Stromal cell of bone marrow (primary cell): ENCODE measurements at places on chromosomes 2 and 18.

DNA sequence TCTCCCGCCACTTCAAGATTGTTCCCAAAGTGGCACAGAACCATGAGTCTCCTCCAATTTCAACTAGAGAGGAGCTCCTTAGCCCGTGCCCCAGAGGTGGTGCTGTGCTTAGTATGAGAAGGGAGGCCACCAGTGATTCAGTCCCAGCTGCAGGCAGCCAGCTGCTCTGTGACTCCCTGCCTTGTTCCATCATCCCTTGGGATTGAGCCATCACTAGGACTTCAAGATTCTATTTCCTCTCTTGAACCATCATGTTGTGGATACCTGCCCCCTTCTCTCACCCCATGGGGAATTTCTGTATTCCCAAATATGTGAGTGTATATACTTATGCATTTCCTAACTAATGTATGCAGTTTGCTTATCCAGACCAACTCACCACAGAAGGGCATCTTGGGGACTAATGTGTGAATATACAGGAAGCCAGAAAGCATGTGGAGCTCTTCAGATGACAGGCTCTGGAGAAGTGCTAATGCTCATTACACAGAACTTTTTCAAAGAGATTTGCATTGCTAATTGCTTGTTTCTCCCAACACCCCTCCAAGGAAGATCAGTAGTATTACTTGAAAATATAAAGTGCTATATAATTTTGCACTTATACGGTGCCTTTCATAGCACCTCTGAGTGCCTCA, 111.0 kb upstream of the MAP3K20 start:
- DNase-seq, result no peak

DNA sequence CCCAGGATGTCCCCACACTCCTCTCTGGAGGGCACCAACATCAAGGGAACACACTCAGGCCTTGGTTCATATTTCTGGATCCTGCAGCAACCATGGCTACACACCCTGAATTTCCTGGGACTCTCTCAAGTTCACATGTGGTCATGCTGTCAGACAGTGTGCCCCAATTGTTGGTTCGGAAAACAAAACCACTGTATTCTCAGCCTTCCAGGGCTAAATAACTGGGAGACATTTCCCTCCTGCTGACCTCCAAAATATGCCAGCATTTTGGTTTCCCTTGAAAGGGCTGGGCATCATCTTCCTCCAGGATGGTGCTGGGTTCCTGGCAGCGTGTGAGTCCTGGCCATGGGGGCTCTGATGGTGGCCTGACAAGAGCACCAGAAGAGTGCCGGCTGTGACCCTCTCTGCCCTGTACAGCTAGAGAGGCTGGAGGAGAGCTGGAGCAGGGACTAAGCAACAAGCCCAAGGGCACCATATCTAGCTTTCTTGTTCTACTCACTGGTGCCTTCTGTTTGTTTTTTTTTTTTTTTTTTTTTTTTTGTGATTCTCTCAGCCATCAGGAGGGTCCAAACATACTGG, 37.5 kb upstream of the WIPF1 start:
- DNase-seq, result no peak

GRCh38 chr2:147609301-147609700, 235.5 kb upstream of the ACVR2A start:
- DNase-seq, result no peak

GRCh38 chr2:160913323-160913722, 246.9 kb upstream of the TANK start:
- no peak for DNase-seq
